ENCODE measurements at places on chromosomes 3 and 15. TPM values are rescaled to one million over a fixed set of nuclear protein-coding genes. Genes with fewer than 3 reads are reported as not detected.

Gene GPR15
- 27.8 TPM for total RNA-seq

DNA sequence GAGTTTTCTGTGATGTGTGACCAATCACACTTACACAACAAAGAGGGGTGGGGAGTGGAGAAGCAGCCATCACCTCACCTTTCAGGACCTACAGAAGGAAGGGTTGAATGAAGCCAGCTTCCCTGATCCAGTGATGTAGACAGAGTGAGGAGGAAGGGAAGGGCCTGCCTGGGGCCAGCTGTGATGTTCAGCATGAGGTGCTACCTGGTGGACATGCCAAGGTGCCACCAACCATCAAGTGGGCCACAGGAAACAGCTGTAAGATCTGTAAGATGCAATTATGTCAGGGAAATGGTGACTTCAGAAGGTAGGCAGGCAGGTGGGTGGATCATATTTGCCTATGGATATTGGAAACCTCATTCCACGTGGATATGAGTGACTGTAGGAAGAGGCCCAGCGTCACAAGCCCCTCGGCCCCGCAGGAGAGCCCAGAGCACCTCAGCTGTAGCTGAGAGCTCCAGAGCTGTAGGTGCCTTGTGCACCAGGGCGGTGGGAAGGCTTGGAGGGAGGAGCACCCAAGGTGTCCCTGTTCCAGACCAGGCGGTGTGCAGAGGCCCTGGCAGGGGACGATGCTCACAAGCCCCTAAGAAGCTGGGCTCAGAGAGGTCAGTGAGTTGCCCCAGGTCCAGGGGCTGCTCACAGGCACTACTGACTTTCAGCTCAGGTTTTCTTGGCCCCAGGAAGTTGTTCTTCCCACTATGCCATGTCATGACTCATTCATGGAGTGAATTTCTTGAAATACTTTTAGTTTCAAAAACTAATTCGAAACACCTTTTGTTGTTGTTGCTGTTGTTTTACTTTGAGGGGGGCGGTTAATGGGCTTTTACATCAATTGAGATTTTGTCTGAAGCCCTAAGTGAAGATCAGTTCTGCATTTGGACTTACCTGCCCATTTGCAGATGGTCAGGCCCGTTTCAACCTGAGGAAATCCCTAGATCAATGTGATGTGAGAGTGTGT, 94.2 kb upstream of the ALDH1A3 start:
- peak; percentile 21 for DNase-seq

GRCh38 chr15:101213570-101213969, 38.3 kb downstream of the CHSY1 start:
- DNase-seq = no peak

GRCh38 chr3:128549283-128550112, 56.5 kb upstream of the GATA2 start:
- peak; percentile 96 for DNase-seq

DNA sequence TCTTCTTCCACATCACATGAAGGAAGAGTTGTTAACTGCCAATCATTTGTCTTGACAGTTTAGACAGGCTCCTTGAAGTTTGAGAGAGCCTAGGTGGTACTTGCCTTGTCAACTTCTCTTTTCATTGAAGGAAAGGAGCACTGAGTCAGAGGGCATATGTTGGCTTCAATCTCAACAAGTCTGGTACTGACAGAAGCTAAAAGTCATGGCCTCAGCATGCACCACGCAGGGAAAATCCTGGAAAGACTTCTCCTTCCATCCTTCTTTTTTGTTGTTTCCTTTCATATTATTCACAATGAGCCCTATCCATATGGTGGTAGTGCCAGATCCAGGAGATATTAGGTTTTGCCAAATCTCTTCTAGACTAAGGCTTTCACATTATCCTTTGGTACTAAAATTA, 1272.5 kb downstream of the ROBO1 start:
- no peak for DNase-seq

DNA sequence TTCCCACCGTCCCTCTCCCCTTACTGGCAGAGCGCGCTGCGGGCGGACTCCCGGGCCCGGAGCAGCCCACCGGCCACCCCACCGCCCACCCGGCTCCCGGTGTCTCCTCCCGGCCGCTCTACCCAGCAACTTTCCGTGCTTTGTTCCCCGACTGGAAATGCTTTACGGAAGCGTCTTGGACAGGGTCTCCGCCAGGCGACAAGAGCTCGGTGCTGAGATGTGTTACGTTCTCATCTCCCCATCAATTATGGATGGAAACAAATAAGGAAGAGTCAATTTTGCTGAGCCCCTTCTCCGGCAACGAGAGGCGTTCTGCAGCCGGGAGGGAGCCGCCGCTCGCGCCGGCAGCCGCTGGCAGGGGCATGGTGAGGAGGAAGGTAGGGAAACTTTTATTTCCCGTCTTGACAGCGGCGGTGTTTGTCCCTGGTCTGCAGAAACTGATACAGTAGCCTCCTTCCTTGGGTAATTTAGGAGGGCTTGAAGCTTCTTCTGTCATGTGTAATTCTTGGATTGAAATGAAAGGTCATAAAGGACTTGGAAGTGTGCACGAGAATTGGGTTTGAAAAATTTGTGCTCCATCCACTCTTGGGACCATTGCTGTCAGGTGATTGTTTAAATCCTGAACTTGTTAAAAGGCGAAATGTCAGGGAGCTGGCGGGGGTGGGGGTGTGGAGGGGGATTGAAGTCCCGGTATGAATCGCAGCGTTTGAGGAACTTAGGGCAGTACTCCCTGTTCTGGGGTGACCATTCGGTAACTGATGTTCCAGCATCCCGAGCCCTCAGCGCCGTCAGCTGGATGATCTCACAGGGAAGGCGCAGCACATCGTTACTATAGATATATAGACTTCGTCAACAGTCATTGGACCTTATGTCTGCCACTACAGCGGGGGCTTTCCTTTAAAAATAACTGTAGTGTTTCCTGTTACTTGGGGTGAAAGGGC, 1.5 kb downstream of the SEMA6D start:
- no peak for DNase-seq

Data from M059J (cell line).